CD4-positive, alpha-beta T cell treated with Interleukin-4 for 1 hour (primary cell): ENCODE measurements at places on chromosomes 3 and 15.

DNA sequence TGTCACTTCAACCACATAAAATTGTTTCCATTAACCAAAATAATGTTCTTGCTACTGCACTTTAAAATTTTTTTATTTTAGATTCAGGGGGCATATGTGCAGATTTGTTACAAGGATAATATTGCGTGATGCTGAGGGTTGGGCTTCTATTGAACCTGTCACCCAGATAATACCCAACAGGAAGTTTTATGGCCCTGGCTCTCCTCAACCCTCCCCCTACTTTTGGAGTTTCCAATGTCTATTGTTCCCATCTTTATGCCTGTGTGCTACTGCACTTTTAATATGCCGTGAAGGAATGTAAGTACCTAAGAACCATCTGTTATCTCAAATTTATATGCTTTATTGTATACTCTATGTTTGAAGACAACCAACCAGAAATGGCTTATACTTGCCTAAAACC, 42.0 kb upstream of the IMPG2 start:
- no peak for DNase-seq

DNA sequence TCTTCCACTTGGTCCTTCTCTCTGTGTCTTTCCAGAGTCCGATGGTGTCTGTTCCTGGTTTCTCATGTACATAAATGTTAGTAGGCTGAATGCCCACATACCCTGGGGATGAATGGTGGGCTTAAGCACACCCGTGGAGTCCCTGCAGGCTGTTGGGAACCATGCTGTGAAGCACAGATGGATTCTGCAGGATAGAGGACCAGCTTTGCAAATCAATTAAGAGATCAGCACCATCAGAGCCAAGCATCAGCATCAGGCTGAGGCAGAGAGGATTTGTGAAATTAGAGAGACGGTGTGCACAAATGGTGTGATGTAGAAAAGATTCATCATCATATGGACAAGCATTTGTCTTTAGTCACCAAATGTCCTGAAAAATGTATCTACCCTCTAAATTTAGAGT, 127.1 kb downstream of the SV2B start:
- DNase-seq, result no peak

DNA sequence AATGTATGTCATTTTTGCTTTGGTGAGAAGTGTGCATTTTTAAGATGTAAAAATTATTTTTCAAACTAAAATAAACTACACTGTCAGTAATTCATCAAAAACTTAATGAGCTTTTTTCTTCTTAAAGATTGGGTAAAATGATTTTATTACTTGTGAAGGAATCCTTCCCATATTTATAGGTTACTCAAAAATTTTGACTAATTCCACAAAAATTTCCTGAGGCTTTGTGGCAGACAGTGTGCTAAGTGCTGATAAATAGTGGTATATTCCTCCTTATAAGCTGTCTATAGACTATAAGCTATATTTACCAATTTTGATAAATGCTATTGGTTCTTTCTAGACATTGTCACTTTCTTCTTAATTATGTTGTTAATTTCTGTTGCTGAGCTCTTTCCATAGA, 284.5 kb upstream of the SEMA6D start:
- DNase-seq, result no peak

- DNase-seq, result no peak
Measured at GRCh38 chr3:180747805-180748361, 68.6 kb upstream of the CCDC39 start.

DNA sequence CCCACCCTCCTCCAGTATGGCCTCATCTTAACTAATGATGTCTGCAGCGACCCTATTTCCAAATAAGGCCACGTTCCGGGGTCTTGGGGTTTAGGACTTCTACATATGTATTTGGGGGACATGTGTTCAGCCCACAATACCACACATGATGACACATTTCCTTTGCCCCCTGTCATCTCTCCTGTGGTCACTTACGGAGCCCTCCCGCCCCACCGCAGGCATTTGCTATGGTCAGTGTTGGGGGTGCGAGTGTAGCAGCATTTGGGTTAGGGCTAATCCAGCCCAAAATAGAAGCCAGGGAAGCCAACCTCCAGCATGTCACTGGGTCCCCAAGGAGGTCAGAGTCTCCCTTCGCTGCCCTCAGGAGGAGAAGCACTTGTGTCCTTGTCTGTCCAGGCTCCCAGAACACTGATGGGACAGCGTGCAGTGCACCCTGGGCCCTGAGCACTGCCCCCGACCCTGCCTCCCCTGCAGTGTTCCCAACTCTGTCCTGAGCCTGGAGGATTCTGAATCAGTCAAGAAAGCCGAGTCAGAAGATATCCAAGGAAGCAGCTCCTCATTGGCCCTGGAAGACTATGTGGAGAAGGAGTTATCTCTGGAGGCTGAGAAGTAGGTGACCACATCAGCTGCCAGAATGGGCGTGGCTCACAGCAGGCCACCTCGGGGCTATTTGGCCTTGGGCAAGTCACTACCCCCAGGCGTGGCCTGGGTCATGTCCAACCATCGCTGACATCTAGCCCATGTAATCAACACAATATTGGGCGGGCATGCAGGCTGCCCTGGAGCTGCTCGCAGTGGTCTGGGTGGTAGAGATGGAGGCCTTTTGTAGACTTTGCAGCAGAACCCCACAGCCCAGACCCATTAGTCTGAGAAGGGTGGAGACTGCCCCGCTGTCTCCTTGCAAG, 46.9 kb upstream of the FGD5 start:
- DNase-seq, result no peak

DNA sequence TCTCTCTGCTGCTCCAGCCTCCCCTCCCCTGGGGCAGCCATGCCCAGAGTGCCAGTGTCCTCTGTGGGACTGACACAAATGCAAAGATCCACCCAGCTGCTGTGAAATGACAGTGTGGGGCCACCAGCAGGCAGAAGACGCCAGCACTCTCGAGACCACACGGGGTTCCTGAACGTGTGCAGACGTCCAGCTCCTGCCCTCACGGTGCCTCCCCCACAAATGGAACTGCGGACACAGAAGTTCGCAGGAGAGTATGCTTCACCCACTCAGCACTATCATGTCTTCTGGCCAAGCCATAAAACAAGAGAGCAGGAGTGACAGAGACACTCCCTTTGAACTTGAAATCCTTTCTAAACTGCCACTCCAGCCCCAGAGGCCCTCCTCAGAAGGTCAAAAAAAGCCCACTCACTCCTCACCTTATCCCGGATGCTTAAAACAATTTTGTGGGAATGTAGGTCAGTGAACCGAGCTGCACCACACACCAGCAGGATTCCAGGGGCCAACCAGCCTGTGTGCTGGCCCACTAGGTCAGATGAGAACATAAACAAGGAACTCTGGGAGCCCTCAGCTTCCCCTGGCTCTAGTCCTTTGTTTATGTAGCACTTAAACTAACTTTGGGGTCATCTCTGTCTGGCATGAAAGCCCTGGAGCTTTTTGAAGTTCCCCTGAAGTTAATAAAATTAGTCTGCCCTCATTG, 112.6 kb downstream of the DNAJB8 start:
- DNase-seq, result no peak

DNA sequence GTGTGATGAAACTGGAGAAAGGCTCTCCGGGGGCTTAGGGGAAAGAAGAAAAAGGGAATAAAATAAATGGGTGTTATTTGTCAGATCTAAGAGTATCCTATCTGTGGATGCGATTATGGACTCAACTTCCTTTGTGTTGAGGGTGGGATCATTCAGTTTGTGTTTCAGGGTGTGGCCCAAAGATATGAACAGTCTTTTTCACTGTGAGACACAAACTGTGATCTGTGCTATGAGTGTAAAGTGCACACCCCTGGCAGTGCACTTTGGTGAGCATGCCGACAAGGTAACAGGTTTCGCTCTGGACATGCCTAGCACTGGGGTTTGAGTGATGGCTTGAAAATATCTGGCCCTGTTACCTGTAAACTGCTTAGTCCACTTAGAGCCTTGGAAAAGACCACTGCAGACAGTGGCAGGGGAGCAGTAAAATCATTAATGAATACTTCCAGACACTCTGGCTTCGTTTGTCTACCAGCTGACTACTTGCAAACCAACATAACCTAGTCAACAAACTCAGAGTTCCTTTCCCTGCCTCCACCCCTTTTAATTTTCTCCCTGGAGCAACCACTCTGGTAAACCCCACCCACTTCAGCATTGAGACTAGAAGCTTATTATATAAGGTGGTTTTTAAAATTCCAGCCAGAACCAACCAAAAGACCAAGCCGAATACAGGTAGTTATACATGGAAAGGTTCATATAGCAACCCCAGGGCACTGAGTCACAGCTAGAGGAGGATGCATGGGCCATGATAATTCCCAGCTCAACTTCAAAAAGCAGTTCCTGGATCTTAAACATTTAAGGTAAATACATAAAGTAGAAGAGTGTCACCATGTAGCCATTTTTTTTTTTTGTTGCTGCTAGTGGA, 55.1 kb downstream of the TAMM41 start:
- no peak for DNase-seq

- DNase-seq, result no peak
Measured at GRCh38 chr15:94526071-94526689, 294.8 kb downstream of the MCTP2 start.

DNA sequence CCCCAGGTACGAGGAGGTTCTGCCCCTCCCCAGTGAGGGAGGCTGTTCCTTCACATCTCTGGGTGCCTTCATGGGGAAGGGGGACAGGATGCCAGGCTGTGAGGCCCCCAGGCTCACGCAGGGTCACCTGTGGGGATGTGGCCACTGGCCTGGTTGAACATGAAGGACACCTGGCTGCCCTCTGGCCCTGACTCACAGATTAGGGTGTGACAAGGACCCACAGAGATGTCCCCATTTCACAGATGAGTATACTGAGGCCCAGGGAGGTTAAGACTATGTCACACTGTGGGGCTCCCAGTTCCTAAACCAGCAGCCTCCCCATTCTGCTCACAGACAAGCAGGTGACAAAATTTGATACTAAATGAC, 42.4 kb downstream of the PCSK6 start:
- DNase-seq, result no peak

GRCh38 chr3:61821823-61822251, 260.5 kb downstream of the PTPRG start:
- DNase-seq, result no peak

DNA sequence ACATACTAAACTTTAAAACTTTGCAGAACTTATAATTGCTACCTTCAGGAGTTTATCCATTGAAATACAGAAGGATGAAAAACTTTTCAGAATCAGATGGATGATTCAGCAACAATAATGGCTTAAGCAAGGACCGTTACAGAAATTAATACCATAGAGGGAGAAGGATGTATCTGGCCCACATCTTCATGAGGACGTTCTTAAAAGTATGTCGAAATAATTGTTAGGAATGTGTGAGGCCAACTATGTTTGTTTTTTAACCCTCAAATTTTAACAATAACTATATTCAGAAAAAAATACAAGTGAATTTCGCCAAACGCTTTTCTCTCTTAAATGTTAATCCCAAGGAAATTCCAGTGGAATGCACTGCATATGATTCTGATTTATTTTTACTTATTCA, 105.2 kb upstream of the EPHA3 start:
- no peak for DNase-seq

DNA sequence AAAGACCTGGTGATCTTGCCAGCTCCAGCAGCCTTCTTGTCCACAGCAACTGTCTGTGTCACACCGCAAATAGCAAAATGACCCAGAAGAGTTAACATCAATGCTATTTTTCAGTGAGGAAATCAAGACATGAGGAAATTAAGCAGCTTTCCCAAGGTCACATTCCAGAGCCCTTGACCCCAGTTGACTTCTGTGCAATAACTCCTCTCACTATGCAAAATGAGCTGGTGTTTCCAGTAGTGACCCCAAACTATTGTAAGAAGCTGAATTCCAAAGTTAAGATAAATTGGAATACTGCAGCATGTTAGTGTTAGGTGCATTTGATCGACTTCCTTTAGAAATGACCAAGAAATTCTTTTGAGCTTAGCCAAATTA, 172.8 kb upstream of the SNTN start:
- DNase-seq, result no peak

DNA sequence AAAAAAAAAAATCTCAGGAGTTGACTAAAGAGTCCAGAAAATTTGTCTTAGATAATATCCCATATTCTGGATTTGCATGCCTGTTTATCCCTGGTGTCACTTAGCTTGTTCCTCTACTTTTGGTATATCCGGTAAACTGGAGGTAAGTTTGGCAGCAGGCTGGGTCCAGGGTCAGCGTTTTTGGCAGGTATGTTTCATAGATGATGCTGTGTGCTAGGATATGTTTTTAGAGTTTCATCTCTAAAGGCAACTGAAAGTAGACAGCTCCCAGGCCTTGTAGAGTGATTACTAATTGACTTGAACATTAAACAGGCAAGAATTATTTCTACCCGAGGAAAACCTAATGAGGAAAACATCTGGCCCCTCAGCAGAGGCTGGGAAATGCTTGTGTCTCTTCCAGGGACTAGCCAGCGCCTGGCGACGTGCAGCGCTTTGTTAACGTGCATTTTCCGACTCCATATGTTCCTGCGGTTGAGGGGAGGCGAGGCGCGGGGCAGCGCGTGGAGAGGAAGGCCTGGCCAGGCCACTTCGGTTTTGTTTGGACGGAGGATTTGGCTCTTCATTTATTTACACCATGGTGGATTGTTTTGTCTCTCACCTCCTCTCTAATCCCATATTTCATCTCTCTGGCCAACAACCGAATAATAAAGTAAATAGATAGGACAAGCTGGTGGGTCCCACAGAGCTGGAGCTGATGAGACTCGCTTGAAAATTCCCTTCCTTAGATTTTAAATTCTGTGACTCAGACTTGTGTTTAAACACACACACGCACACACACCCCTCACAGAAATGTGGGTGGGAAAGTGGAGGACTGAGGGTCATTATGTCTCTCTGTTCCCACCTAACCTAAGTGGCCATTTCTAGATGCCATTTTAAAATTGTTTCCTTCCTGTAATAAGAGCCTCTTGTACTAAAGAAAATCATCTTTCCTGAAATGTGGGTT, 65.3 kb downstream of the ASB7 start:
- DNase-seq, result no peak

DNA sequence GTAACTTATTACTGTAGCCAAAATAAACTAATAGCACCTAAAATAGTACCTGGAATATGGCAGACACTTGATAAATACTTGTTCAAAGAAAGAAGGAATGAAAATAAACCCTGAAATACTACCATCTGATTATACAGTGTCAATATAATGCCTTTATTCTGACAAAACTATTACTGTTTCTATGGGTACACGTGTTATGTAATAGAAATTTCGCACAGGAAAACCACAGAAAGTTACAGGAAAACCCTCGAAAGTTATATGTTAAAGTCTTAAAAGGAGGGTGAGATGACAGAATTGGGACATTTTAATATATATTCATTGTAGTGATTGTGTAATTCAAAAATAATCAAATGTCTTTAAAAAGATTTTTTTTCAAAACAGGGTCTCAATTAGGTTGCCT, 28.8 kb downstream of the ETFA start:
- DNase-seq, result no peak

- no peak for DNase-seq
Measured at GRCh38 chr3:198112031-198112430, 152.0 kb downstream of the LMLN start.
